ENCODE measurements at places on chromosomes 16 and 17. TPM values are rescaled to one million over a fixed set of nuclear protein-coding genes. Genes with fewer than 3 reads are reported as not detected.
A peak's percentile ranks its signal among the peaks of the same experiment; 100 is the strongest.

Gene ZMYND15
- not detected for total RNA-seq

Gene GRAPL
- not detected for total RNA-seq

Gene HOXB3
- total RNA-seq = 4.5 TPM

Gene MAFG
- total RNA-seq = 27.0 TPM

Gene CSH1
- total RNA-seq = 0.30 TPM

Gene PPP1R1B
- 11.8 TPM for total RNA-seq

GRCh38 chr17:79221597-79221996, 147.0 kb downstream of the ENGASE start:
- peak; percentile 66 for DNase-seq

- no peak for DNase-seq
Observed at GRCh38 chr16:35532576-35532975, 2073.2 kb downstream of the TP53TG3F start.

DNA sequence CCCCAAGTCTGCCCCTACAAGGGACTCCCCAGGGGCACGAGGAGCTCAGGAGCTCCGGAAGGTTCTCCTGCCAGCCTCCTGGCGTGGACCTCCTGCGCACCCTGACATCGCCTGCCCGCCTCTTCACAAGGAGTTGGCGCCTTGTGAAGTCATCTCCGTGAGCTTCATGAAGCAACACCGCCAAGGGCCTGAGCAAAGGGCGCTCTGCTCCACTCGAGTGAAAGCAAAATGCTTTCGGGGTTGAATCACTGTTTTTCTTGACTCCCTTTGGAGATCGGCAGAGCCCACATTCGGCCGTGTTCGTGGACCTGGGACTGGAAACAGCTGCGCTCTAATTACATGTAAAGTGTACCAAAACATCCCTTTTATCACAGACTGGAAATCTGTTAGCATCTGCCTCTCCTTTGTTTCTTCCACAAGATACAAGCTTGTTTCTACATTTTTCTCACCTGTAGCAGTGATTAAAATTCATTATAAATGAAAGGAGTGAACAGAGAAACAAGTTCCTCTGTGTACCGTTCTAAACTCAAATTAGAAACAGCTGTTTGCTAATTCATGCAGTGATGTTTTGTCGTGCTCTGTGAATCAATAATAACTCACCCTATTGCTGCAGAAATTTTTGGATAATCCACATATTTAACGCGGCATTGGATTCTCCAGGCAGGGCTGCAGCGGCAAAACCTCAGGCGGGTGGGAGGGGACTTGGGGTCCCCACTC, 203.3 kb downstream of the ZNF423 start:
- no peak for DNase-seq

DNA sequence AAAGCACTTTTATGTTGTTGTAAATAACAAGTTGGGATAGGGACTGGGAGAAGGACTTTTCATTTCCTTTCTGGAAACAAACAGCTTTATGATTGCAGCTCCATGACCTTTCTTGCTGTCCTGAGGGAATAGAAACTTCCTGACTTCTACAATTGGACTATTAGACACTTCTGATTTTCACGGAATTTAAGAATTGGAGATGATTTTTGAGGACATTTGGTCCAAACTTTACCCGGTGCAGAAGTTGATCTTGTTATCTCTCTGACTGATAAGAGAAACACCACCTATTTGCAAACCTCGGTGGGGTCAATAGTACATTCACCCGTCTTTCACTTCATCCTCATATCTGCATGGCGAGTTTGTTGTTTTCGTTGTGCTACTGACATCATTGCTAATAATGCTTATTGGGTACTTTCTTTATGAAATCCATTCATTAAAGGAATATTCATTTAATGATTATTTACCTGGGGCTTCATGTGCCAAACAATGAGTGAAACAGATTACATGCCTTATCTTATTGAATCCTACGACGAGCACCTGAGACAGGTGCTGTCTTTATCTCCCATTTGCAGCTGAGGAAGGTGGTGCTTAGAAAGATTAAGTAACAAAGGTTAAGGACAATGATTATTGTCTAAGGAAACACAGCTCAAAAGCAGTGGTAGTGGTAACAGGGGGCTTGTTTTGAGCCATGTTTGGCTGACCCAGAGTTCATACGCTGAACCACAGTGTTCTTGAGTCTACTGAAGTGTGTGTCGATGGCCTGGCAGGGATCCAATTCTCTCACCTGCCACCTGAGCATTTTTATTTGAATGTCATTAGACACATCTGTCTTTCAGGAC, 176.9 kb upstream of the FAM20A start:
- no peak for DNase-seq

DNA sequence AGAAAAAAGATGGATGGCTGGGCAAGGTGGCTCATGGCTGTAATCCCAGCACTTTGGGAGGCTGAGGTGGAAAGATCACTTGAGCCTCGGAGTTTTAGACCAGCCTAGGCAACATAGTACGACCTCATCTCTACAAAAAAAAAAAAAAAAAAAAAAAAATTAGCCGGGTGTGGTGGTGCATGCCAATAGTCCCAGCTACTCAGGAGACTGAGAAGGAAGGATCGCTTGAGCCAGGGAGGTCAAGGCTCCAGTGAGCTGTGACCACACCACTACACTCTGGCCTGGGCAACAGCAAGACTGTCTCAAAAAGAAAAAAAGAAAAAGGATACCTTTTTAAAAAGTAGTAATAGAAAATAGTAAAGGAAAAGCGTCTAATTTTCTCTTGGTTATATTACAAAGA, 20.7 kb downstream of the ZNF652 start:
- no peak for DNase-seq

- DNase-seq = peak; percentile 87
Observed at GRCh38 chr16:3001316-3001715, 11.4 kb upstream of the CLDN9 start.

- DNase-seq = no peak
Observed at GRCh38 chr17:28895794-28896447, 1.6 kb downstream of the FLOT2 start.

- DNase-seq = no peak
Observed at GRCh38 chr16:19185510-19185851, 17.4 kb downstream of the SYT17 start.

GRCh38 chr17:491086-492021, 138.7 kb upstream of the RPH3AL start:
- peak; percentile 91 for DNase-seq

- no peak for DNase-seq
Observed at GRCh38 chr16:17330044-17330443, 140.7 kb downstream of the XYLT1 start.

- DNase-seq = no peak
Observed at GRCh38 chr17:7024402-7024785, 1.5 kb downstream of the BCL6B start.

GRCh38 chr16:52713740-52714139, 166.8 kb upstream of the TOX3 start:
- DNase-seq = no peak

GRCh38 chr16:85605912-85606841, 6.9 kb upstream of the GSE1 start:
- DNase-seq = no peak

DNA sequence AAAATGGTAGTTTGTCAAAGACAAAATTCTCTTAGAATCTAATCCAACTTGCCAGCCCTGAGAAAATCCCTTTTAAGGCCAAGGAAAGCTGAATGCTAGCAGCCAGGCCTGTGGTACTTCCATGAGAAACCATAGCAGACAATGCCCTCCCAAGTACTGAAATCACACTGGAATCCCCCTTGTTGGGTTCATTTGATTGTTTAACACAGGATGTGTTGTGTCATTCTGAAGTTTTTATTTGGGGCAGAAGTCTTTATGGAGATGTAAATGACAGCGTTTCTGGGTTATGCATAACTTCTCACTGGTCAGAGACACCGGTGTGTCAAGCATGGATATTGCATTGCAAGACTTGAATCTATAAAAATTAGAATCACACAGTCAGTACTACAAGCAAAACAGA, 6.0 kb upstream of the ARL2BP start:
- DNase-seq = no peak

DNA sequence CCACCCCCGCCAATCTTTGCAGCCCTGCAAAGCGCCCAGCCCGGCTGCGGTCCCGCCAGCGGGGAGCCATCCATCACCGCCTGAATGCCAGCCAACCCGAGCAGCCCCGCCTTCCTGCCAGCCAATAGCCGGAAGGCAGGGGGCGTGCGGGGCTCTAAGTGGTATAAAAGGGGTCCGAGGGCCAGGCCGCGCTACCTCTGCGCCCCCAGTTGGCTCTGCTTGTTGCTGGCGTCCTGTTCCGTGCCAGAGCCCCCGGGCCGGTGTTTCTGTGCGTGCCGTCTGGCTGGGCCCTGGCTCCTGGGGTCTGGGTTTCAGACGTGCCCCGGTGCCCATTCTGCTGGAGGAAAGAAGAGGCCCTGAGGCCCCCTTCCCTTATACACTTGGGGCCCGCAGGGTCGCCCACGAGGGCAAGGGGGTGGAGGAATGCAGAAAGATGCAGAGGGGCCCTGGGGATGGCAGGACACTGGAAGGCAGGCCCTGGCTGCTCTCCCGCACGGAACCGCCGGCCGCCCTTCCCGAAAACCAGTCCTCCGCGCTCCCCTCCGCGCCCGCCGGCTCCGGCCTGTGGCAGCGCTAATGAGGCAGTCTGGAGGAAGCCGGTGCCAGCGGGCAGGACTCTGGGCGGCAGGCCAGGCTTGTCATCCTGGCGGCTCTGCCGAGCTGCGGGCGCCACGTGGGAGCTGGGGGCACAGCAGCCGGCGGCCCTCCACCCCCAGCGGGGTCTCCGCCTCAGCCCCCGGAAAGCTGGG, 14.0 kb downstream of the COPZ2 start:
- DNase-seq = peak; percentile 97

GRCh38 chr16:243348-243747, 8.7 kb downstream of the FAM234A start:
- DNase-seq = no peak

DNA sequence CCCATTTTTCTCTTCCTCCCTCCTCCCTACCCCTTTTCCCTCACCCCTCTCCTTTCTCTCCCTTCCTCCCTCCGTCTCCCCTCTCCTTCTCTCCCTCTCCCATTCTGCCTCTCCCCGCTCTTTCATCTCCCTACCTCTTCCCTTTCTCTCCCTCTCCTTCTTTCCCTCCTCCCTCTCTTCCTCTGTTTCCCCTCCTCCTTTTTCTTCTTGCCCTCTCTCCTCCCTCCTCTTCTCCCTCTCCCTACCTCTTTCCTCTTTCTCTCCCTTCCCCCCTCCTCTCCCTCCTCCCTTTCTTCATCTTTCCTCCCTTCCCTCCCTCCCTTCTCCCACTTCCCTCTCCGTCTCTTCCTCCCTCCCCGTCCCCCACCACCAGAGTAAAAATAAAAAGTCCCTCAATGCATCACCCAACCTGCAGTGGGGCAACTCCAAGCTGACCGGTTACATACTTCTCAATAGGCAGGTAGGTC, 10.4 kb downstream of the CHD9NB start:
- no peak for DNase-seq

DNA sequence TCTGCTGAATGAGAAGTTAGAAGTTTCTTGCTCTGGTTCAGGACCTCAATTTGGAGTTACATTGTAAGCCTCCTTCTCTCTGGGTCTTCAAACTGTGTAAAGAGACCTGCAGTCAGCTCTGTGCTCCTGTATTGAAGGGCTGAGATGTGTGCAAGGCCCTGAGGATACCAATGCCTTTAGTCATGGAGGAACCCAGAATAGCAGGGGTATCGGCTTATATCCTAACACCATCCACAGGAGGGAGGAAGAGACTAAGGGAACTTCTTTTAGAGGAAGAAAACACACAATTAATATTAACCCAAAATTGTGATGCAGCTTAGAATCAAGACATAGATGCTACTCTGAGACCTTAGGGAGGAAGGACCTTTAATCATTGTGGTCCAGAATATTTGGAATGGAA, 36.5 kb downstream of the GLP2R start:
- DNase-seq = no peak

DNA sequence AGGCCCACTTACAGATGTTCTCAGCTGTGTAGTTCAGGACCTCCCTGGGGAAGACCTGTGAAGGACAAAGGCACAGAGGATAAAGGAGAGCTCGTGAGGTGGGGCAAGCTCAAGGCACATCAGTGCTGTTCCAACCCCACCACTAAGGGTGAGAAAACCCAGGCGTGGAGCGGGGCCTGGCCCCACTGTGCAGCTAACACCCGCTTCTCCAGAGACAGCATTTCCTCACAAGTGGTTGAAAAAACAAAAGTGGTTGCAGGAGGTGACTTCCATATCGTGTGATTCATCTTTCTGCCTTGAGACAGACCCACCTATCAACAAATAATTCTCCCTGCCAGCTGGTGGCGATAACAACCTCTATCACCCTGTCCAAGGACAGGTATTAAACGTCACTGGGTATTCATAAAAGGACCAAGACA, 30.0 kb downstream of the SNN start:
- DNase-seq = no peak

DNA sequence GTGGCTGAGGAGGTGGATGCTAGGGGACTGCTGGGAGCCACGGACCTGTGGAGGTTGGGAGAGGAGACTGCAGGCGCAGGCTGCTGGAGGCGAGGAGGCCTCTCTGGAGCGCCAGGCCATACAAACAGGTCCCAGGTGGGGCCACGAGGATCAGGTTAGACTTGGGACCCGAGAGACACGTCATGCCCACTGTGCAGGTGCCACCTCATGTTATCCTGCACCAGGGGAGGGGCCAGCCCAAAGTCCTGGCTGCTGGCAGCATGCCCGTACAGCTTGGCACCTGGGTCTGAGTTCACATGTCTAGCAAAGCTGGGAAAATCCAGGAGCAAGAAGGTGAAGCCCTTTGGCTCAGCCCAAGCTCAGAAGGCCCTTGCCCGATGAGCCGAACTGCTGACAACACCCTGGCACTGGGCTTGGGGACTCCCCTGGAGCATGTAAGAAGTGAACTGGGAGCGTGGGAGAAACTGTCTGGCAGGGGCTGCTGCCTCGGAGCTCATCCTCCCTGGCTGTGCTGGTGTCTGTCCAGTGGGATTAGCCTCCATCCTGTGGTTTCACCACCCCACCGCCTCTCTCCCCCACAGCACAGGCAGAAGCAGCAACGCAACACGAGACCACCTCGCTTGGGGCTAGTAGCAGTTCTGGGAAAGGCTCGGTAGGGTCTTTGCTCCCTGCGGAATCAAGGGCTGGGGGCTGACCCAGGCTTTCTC, 5.3 kb downstream of the ARHGDIA start:
- no peak for DNase-seq

GRCh38 chr16:29877266-29877961, 14.4 kb upstream of the CDIPT start:
- DNase-seq = peak; percentile 98

DNA sequence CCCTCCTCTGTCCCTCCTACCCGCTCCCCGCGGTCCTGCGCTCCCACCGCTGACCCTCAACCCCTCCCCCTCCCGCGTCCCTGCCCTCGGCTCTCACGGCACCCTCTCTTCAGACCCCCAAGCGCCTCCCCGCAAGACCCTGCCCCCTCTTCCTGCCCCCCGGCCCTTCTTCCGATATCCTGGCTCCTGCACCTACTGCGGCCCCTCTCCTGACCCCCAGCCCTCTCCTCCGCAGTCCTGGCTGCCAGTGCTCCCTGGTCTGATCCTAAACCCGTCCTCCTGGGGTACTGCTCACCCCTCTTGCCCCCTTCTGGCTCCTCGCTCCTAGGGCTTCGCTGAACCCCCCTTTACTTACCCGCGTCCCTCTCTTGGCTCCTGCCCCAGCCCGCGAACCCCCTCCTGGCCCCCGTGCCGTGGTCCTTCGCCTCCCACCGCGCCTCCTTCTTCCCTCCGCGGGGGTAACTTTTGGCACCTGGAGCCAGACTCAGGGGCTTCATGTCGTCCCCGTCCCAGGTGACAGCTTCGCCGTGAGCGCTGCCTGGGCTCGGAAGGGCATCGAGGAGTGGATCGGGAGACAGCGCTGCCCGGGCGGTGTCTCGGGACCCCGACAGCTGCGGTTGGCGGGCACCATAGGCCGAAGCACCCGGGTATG, 839 bp downstream of the NKD1 start:
- DNase-seq = peak; percentile 82

GRCh38 chr16:67283039-67283825, 3.9 kb downstream of the PLEKHG4 start:
- no peak for DNase-seq

- DNase-seq = no peak
Observed at GRCh38 chr16:87171723-87172122, 145.5 kb downstream of the C16orf95 start.
